Articular chondrocyte of knee joint (primary cell): ENCODE measurements at places on chromosomes 2 and 18. TPM values are rescaled to one million over a fixed set of nuclear protein-coding genes. Genes with fewer than 3 reads are reported as not detected.

PLA2R1 gene
- total RNA-seq = 30.1 and 35.5 TPM in 2 replicates

PNPT1 gene
- 16.1 and 19.3 TPM in 2 replicates for total RNA-seq

ALPI gene
- total RNA-seq = not detected in 2 replicates

CLHC1 gene
- total RNA-seq = 11.1 and 22.1 TPM in 2 replicates

MPHOSPH10 gene
- 20.5 and 20.9 TPM in 2 replicates for total RNA-seq

NPHP1 gene
- total RNA-seq = 8.6 and 11.8 TPM in 2 replicates

LDLRAD4 gene
- 3.1 and 3.4 TPM in 2 replicates for total RNA-seq

MYOM1 gene
- 0.52 and 0.76 TPM in 2 replicates for total RNA-seq

SALL3 gene
- total RNA-seq = not detected in 2 replicates

AP1S3 gene
- total RNA-seq = 61.7 and 97.0 TPM in 2 replicates

EPG5 gene
- 156 and 178 TPM in 2 replicates for total RNA-seq

CYTIP gene
- 0.39 and 0.76 TPM in 2 replicates for total RNA-seq

NPAS2 gene
- total RNA-seq = 12.1 and 13.2 TPM in 2 replicates

DSG4 gene
- not detected in 2 replicates for total RNA-seq

SFT2D3 gene
- total RNA-seq = 5.2 and 6.0 TPM in 2 replicates

LMAN2L gene
- 16.9 and 17.1 TPM in 2 replicates for total RNA-seq

SIX2 gene
- 35.5 and 41.8 TPM in 2 replicates for total RNA-seq

GPR45 gene
- total RNA-seq = not detected in 2 replicates

FBXO15 gene
- total RNA-seq = 0.26 and 0.86 TPM in 2 replicates

ZNF804A gene
- 0.11 TPM in 1 of 2 replicates, not detected in the other for total RNA-seq

RAPH1 gene
- total RNA-seq = 87.5 and 95.1 TPM in 2 replicates

C2orf80 gene
- not detected in 2 replicates for total RNA-seq

CRYGC gene
- not detected in 2 replicates for total RNA-seq

SLC35F5 gene
- total RNA-seq = 231 and 273 TPM in 2 replicates

VIT gene
- 13.5 and 16.2 TPM in 2 replicates for total RNA-seq

HNMT gene
- 31.5 and 63.0 TPM in 2 replicates for total RNA-seq

C2orf15 gene
- 0.11 and 0.13 TPM in 2 replicates for total RNA-seq

ZAP70 gene
- not detected in 2 replicates for total RNA-seq

ABCG8 gene
- total RNA-seq = not detected in 2 replicates

ATP9B gene
- total RNA-seq = 35.2 and 43.6 TPM in 2 replicates

STPG4 gene
- 0.32 and 0.52 TPM in 2 replicates for total RNA-seq

CABYR gene
- total RNA-seq = 4.8 and 4.9 TPM in 2 replicates

NTSR2 gene
- not detected in 2 replicates for total RNA-seq

TBR1 gene
- under 0.01 and 0.11 TPM in 2 replicates for total RNA-seq

CCL20 gene
- not detected in 2 replicates for total RNA-seq

CAB39 gene
- total RNA-seq = 74.2 and 74.9 TPM in 2 replicates

UPP2 gene
- total RNA-seq = 0.11 and 0.13 TPM in 2 replicates

SPRED2 gene
- 14.2 and 14.8 TPM in 2 replicates for total RNA-seq
